Fibroblast of lung (primary cell): ENCODE measurements at places on chromosomes 5 and 9. TPM values are rescaled to one million over a fixed set of nuclear protein-coding genes. Genes with fewer than 3 reads are reported as not detected.

DNA sequence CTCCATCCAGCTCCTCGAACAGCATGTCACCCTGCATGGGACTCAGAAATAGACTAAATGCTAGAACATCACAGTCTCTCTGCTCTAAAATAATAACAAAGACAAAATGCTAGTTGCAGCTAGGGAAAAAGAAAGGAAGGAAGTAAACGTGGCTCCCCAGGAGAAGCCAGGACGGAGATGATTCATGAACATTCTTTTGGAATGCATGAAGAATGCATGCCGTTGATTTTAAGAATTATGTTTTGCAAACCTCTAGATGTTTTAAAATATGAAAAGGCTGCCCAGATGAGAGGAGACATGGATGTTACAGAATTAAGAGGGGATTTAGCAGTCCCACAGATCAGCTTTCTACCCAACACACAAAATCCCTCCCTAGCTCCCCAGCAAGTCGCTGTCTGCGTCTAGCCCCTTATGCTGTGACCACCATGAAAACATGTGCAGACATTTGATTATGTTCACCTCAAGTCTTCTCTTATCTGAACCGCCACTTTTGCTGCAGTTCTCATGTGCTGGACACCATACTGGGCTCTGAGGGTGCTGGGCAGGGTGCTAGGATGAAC is 139.4 kb upstream of the LMX1B start:
- peak; percentile 14 for DNase-seq

GRCh38 chr5:149060325-149060724 is 2.5 kb downstream of the SH3TC2 start:
- no peak for DNase-seq

DNA sequence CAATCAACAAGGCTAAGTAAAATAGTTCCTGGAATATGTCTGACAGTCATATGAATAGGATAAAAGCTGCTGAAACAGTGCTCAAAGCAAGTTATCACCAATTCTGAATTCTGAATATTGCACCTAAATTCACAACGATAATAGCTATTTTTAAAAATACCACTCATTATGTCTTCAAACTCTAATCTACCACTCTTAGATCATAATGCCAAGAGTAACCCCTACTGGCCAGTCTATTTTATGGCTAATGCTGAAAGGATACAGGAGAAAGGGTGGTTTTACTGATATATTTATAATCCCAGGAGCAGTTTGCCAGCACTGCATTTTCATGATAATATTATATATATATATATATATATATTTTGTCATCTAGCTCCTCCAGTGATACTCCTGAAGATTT is 232.8 kb downstream of the PDE4D start:
- DNase-seq: no peak

DNA sequence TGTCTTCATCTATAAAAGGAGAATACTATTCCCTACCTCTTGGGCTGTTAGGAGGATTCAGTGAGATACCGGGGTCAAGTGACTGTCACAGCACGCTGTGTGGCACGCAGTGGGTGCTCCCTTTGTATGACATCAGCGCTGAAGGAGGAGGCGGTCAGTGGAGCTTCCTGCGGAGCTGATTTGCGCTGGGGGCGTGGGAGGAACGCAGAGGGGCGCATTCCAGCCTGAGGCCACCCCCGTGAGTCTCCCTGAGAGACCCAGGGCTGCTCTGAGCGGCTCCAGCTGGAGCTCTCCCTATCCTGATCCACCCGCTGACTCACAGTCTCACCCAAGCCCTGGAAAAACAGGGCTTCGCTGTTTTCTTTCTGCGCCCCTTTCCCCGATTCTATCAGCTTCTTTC is 24.3 kb upstream of the NEURL1B start:
- DNase-seq: peak; percentile 24

DNA sequence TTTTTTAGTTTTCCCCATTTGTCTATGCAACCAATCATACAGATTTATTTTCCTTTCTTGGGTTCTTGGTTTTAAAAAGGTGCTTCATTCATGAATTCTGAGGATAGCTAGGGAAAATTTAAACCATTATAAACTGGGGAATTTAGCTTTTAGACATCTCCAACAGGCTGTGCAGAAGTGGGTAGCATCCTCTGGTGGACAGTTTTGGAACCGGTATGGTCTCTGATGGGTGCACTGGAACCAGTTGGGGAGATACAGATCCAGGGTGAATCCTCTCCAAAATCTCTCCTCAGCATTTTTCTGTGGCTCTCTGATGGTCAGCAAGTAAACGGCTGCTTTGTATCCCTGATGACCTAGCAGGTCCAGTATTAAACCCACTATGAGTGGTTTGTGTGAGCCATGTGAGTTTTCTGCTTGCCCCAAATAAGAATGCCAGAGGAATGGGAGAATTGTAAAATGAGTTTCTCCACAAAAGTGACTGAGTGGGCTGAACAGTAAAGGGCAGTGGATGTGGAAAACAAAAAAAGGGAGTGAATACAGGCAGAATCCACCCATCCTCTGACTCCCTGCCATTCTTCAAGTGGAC is 9.1 kb upstream of the DNAJC25 start:
- DNase-seq: peak; percentile 64

- peak; percentile 88 for DNase-seq
These were observed 349.7 kb upstream of the RFX3 start for GRCh38 chr9:3875361-3876132.

GRCh38 chr9:34454571-34455065 is 3.8 kb downstream of the FAM219A start:
- peak; percentile 71 for DNase-seq

- DNase-seq: no peak
These were observed 123.3 kb downstream of the TLR4 start for GRCh38 chr9:117827456-117827855.

DNA sequence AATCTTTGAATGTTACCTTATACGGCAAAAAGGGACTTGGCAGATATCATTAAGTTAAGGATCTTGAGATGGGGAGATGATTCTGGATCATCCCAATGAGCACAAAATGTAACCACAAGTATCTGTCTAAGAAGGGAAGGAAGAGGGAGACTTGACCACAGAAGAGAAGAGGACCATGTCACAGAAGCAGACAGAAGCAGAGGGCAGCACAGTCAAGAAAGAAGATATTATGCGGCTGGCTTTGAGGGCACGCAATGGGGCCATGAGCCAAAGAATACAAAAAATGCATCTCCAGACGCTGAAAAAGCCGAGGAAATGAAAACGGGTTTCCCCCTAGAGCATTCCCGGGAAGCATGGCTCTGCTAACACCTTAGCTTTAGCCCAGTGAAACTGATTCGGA is 225.3 kb downstream of the NR2F1-AS1 start:
- no peak for DNase-seq

GRCh38 chr5:67005737-67006499 is 190.7 kb downstream of the CD180 start:
- DNase-seq: no peak

DNA sequence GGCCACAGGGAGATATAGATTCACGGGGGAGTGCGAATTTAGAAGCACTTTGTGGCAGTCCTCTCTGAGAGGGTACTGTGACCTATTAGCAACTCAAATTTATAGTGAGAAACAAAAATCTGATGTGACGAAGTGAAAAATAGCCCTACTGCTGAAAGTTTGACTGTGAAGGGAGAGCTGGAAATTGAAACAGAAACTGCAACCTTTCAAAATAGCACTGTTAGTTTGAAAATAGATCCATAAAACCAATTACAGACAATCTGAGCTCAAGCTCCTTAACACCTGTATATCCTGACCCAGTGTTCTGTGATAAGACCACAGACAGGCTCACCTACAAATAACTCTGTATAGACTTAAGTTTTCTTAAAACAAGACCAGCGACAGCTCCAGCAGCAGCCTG is 420.1 kb downstream of the IRX1 start:
- DNase-seq: no peak

DNA sequence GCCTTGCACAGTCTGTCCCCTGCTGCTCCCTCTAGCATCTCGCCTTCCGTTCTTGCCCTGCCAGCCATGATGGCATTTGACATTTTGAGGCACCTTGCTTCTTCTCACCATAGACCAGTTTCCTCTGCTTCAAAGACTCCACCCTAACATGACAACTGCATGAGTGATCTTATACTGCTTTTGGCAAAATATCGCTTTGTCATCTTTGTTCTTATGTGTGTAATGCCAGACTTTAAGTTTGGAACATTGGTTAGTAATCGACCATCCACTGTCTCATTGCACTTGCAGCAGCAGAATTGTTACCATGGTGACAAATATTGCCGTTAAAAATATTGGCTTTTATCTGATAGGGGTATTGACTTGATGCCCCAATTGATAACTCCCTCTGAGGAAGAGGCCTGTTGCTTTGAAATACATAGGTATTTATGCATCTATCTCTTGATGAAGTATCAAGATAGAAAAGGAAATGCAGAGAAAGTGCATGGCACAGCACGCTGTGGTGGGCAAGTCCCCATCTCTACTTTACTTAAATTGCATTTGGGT is 6.8 kb downstream of the GARIN3 start:
- DNase-seq: no peak

- no peak for DNase-seq
These were observed 12.1 kb downstream of the GALNT10 start for GRCh38 chr5:154202379-154203260.

- DNase-seq: no peak
These were observed 33.2 kb upstream of the CLPTM1L start for GRCh38 chr5:1378096-1378495.

- DNase-seq: no peak
These were observed 508.2 kb downstream of the CDK5RAP2 start for GRCh38 chr9:120071760-120072159.

The SLC27A6 gene
- 0.17 and 0.26 TPM in 2 replicates for total RNA-seq

The SUSD3 gene
- 2.8 and 4.6 TPM in 2 replicates for total RNA-seq

The IL13 gene
- not detected in 2 replicates for total RNA-seq

The SLC6A19 gene
- total RNA-seq: not detected in 2 replicates
